ENCODE measurements at places on chromosomes 11 and 22.

GRCh38 chr22:29328055-29328454, 12.6 kb upstream of the RASL10A start:
- peaks cover 25% of the 10 kb centered on the region for H3K36me3 ChIP-seq
- no peak overlapping the region for H3K27ac ChIP-seq
- no peaks in the 10 kb centered on the region for H3K27me3 ChIP-seq
- no peaks in the 10 kb centered on the region for H3K4me1 ChIP-seq
- DNase-seq = no peak
- no peak overlapping the region for H3K4me3 ChIP-seq

GRCh38 chr11:106202935-106203620, 125.6 kb downstream of the AASDHPPT start:
- no peak overlapping the region for H3K4me3 ChIP-seq
- H3K27me3 ChIP-seq = no peaks in the 10 kb centered on the region
- DNase-seq = no peak
- no peaks in the 10 kb centered on the region for H3K36me3 ChIP-seq

DNA sequence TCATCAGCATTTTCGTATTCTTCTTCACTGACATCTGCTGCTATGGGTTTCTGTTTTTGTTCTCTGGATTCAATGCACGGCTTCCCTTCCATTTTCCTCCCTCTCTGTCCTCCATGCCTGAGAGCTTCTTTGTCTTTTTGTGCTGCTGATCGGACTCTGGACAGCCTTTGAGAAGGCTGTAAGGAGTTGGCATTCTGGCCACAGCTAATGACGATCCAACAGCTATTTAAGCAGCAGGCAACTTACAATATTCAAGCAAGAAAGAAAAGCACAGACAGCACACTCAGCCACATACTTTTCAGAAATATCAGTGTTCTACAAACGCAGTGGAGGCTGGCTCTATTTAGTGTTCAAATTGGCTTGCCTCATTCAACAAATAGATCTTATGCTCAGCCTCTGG, 60.9 kb upstream of the ZC3H12C start:
- H3K4me1 ChIP-seq = no peaks in the 10 kb centered on the region
- H3K36me3 ChIP-seq = no peaks in the 10 kb centered on the region
- no peak for DNase-seq
- no peak overlapping the region for H3K27ac ChIP-seq

DNA sequence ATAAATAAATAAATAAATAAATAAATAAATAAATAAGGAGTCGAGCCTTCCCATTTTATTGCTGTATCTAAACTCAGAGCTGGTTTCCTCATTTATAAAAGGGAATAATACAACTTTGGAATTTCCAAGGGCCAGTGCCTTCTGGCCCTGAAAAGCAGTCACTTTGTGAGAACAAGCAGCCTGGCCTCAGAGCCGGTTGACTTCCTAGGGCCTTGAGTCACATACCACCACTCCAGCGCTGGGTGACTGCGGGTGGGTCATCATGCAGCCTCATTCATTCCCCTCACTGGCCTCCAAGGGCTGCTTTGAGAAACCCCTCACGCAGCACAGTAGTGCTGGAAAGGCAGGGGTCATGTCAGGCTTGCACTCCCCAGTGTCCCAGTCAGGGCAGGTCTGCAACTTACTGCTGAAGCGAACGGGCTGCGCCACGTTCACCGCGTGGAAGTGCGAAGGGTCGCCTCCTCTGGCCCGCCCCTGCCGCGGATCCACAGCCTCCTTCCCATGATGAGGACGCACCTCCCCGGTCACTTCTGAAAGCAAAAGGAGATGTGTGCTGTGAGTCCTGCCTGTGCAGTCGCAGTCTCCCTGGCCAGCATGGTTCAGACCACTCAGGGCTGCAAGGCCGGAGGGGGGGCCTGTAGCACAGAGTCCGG, 54.4 kb downstream of the DGCR2 start:
- H3K27me3 ChIP-seq = no peaks in the 10 kb centered on the region
- no peak overlapping the region for H3K27ac ChIP-seq
- peaks cover 3% of the 10 kb centered on the region for H3K4me1 ChIP-seq
- peaks cover 17% of the 10 kb centered on the region for H3K36me3 ChIP-seq
- no peak for DNase-seq
- H3K4me3 ChIP-seq = no peak overlapping the region

- no peak overlapping the region for H3K4me3 ChIP-seq
- H3K27ac ChIP-seq = peak overlapping the region; percentile 15
- no peak for DNase-seq
- H3K27me3 ChIP-seq = no peaks in the 10 kb centered on the region
- no peaks in the 10 kb centered on the region for H3K4me1 ChIP-seq
These were observed 23.5 kb downstream of the LARGE1 start for GRCh38 chr22:33896575-33897447.

DNA sequence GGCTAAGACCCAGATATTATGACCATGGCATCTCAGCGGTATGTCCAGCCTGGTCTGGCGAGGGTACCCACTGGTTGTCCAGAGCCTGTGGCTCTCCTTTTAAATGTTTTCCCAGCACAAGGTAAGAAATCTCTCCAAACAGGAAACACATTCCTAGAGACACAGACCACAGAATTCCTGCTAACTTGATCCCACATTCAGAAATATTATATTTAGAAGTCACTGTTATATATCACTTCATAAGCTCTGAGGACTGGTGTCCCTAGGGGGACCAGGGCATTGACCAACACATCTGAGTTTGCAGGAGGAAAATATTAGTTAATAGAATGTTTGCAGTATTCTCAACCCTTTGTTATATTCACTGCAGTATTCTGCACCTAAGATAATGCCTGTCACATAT, 23.1 kb downstream of the TMPRSS13 start:
- no peak for DNase-seq
- H3K27me3 ChIP-seq = no peaks in the 10 kb centered on the region
- no peaks in the 10 kb centered on the region for H3K36me3 ChIP-seq
- H3K4me1 ChIP-seq = no peaks in the 10 kb centered on the region

- H3K27ac ChIP-seq = no peak overlapping the region
- no peak for DNase-seq
- H3K4me3 ChIP-seq = no peak overlapping the region
- H3K4me1 ChIP-seq = no peaks in the 10 kb centered on the region
- H3K27me3 ChIP-seq = no peaks in the 10 kb centered on the region
These were observed 75.5 kb downstream of the KCNC1 start for GRCh38 chr11:17810041-17810440.

- no peaks in the 10 kb centered on the region for H3K27me3 ChIP-seq
- H3K36me3 ChIP-seq = peaks cover 11% of the 10 kb centered on the region
- no peaks in the 10 kb centered on the region for H3K4me1 ChIP-seq
- DNase-seq = peak; percentile 52
- no peak overlapping the region for H3K4me3 ChIP-seq
- no peak overlapping the region for H3K27ac ChIP-seq
These were observed 32.3 kb downstream of the ACO2 start for GRCh38 chr22:41501209-41501608.
